ENCODE measurements at places on chromosomes 16 and 17. TPM values are rescaled to one million over a fixed set of nuclear protein-coding genes. Genes with fewer than 3 reads are reported as not detected.

GRCh38 chr16:17213025-17213424, 257.7 kb downstream of the XYLT1 start:
- no peak for DNase-seq

The SNAI3 gene
- total RNA-seq, result not detected

GRCh38 chr16:2324296-2324859, 16.1 kb downstream of the ABCA3 start:
- DNase-seq, result no peak

The UNC45B gene
- total RNA-seq, result not detected

The CCL4 gene
- 0.51 TPM for total RNA-seq

Data from Panc1 (cell line).